ENCODE measurements at places on chromosomes 7 and 10.

DNA sequence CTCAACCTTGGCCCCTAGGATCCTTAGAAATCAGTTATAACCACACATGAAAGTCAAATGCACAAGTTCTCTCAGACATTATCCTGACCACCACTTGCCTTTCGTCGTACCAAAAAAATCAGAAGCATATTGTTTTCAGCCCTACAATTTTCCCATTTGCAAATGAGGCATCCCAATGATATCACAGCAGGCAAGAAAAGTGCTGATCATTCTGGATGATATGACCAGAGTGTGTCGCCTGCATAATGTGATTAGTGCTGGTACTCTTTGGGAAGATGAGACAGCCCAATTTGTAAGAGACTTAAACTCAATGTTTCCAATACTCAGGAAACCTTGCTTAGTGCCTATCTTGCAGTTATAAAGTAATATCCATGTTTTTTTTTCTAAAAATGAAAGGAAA, 168.0 kb downstream of the SORCS1 start:
- no peak for DNase-seq

DNA sequence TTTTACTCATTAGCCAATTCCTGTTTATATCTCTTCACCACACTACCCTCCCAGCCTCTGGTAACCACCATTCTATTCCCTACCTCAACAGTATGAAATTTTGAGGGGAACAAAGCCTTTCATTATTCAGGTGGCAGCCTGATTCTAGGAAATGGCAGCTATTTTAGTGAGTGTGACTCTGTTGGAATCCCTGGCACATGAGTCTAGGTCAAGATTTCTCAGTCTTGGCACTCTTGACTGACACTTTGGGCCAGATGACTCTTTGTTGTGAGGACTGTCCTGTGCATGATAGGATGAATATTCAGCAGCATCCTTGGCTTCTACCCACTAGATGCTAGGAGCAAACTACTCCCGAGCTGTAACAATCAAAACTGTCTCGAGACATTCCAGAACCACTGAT, 322.8 kb upstream of the PHYHIPL start:
- no peak for DNase-seq

GRCh38 chr10:110919349-110919931, at the start of gene SHOC2:
SHOC2 (plus strand) TSS chr10:110919604; CDS start chr10:110964359, 44,755 bp downstream.
- DNase-seq = no peak

- DNase-seq = no peak
Measured at GRCh38 chr10:72009051-72009424, 44.8 kb downstream of the CHST3 start.

DNA sequence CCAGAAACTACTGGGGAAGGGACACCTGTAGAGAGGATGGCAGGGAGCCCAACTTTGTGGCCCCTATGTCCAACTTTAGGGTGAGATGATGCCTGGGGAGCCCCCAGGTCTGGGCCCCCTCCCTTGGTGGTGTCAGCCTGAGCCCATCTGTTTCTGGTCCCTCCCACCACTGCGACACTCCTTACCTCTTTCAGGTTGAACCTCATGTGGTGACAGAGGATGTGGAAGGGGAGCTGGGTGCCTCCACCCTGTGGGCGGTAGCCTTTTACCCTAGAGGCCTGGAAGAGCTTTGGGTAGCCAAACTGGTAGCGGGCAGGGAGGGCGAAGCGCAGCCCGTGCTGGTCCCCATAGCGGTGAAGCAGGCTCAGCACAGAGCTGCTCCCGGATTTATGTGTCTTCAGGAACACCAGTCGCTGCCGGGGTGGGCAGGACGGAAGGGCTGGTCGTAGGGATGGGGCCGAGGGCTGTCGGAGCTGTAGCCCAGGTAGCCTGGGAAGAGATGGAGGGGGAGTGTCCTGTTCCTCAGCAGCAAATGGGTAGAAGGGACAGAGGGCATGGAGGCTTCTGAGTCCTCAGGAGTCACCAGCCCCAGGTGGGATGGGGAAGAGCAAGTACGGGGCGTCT, 2.0 kb downstream of the GAL3ST4 start:
- DNase-seq = no peak

DNA sequence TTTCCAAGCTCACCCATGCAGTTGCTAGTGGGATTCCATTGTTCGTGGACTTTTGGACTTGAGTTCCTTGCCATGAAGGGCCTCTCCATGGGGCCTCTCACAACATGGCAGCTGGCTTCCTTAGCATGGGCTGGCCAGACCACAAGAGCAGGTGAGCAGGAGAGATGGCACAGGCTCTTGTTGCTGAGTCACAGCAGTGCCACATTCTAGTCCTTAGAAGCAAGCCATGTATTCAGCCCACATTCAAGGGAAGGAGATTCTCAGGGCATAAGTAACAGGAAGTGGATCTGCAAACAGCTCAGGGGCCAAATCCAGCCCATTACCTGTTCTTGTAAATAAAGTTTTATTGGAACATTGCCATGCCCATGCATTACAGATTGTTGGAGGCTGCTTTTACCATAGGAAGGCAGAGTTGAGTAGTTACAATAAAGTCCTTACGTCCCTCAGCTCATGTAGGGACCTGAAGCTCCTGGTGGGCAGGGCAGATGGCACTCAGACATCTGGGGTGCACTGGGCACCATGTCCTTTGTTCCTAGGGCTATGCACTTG, 481.5 kb upstream of the FOXK1 start:
- no peak for DNase-seq

DNA sequence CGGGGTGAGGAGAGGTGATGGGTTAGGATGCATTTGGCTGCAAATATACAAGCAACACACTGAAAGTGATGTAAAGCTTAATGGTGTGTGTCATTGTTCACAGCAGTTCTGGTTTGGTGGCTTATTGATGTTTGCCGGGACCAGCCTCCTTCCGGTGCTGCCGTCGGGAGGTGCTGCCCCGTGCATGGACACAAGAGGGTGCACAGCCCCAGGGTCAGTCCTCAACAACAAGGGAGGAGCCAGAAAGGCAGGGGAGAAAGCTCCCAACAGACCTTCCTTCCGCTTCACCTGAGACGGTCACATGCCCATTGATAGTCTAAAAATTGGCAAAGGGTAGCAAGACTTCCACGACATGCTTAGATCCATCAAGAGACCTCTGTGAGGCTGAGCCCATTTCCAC, 9.5 kb downstream of the RNF32 start:
- DNase-seq = no peak

Measured in NCI-H187 (cell line).